Thyroid gland (tissue), 4 donors: ENCODE measurements at places on chromosomes 7 and 10. TPM values are rescaled to one million over a fixed set of nuclear protein-coding genes. Genes with fewer than 3 reads are reported as not detected.

- H3K36me3 ChIP-seq: no peaks in the 10 kb centered on the region
- H3K27ac ChIP-seq: no peak overlapping the region
- H3K27me3 ChIP-seq: no peaks in the 10 kb centered on the region
These were observed 568.1 kb upstream of the LRRN3 start for GRCh38 chr7:110522761-110523200.

The TOMM7 gene
- total RNA-seq: 126 TPM

The PPP1R17 gene
- total RNA-seq: not detected

DNA sequence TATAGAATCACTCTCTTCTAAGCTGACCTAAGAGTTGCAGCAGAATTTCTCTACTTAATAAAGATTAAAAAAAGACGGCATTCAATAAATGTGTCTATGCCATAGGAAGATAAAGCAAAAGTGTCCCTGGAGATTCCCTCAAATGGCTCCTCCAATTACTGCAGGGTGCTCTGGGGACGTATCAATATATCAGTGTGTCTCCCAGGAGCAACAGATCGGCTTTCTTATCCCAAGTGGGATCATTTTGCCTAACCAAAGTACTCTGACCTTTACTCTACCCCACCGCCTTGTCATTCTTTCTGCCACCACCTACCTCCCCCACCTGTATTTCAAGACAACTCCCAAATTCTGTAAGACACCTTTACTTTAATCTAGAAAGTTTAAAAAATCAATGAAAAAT is 202.0 kb upstream of the SEMA3C start:
- H3K4me1 ChIP-seq: no peaks in the 10 kb centered on the region
- DNase-seq: no peak
- no peaks in the 10 kb centered on the region for H3K36me3 ChIP-seq
- H3K27ac ChIP-seq: no peak overlapping the region

The PRLHR gene
- not detected for total RNA-seq

GRCh38 chr10:34716234-34716633 is 98.9 kb downstream of the PARD3 start:
- peaks cover 14% of the 10 kb centered on the region for H3K4me1 ChIP-seq
- H3K36me3 ChIP-seq: no peaks in the 10 kb centered on the region
- DNase-seq: no peak
- no peaks in the 10 kb centered on the region for H3K27me3 ChIP-seq

The NFE2L3 gene
- total RNA-seq: 0.33 TPM

The HABP2 gene
- not detected for total RNA-seq
